Activated CD4-positive, alpha-beta T cell treated with anti-CD3 and anti-CD28 coated beads, Interleukin-2, amount 10 ng/mL, durations not matched to agents 7 days and 5 days (primary cell): ENCODE measurements at places on chromosomes 11 and 22. TPM values are rescaled to one million over a fixed set of nuclear protein-coding genes. Genes with fewer than 3 reads are reported as not detected.

NLRP10 gene
- not detected for total RNA-seq

GRCh38 chr11:7559398-7560283, 45.8 kb downstream of the PPFIBP2 start:
- DNase-seq = no peak

- no peak for DNase-seq
Measured at GRCh38 chr11:103659743-103660142, 376.7 kb upstream of the DDI1 start.

DNA sequence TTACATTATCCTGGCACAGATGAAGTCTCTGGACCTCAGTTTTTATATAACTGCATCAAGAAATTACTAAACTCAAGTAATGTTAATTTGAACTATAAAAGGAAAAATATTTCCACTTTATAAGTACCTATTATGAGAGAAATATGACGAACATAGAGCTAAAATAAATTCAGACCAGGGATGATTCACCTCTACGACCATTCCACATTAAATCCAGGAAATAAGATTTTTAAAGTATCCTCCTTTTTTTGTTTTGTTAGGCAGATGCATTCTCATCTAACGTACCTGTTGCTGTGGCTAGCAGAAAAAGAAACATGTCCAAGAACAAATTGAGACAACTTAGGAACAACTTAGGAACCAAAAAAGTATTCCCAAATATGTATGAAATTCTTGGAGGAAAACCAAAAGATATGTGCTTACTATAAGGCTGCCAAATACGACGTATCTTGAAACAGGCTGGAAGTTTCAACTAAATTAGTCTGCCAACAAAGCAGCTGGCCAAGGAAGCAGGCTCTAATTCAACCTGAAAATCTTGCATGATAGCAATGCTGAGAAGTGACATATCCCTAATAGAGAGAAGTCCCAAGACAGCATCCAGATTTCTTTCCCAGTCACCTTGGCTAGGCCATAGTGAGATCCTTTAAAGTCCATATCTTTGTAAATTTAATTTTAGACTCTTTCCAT, 15.7 kb downstream of the SPTY2D1 start:
- no peak for DNase-seq

GRCh38 chr11:35800970-35801953, 138.7 kb downstream of the TRIM44 start:
- DNase-seq = no peak

CEND1 gene
- total RNA-seq = 0.20 TPM

- DNase-seq = no peak
Measured at GRCh38 chr22:36966851-36967540, 52.3 kb downstream of the TST start.

DNA sequence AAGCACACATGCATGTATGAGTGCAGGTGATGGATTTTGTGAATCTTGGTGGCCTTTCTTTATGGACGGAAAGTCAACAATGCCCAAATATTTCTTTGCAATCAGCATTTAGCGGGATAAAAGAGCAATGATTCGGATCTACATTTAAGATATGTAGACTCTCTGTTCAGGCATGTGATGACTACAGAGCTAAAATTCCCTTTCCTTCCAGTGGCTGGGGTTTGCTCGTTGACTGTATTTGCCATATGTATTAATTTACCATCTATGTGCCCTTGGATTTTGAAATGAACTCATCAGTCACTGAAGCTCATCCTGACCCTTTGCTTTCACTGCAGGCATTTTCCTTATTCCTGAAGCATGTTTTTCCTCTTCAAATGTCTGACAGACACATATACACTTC, 13.6 kb downstream of the BLID start:
- DNase-seq = no peak

DNA sequence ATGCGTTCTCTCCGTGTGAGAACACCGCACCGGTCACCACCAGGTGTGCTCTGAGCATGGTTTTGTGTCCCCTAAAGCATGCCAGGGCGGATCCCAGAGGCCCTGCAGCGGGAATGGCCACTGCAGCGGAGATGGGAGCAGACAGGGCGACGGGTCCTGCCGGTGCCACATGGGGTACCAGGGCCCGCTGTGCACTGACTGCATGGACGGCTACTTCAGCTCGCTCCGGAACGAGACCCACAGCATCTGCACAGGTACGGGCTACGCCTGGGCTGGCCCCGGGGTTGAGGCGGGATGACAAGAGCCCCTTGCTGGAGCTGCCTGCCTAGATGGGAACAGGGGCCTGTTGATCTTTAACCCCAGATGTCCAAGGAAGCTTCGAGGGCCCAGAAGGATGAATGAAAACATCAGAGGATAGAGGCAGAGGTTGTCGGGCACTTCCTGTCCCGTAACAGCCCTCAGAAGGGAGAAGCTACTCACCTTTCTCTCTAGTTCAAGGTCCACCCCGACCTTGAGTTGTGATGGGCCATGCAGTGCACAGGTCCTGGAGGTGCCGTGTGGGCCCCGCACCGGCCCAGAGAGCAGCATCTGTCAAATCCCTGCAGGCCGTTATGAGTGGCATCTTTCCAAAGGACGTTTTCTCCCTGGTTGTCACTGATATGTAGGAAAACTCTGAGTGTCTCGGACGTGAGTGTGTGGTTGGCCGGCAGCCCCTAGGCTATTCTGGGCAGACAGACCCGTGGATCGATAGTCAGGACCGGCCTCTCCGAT, 3.3 kb downstream of the CRELD2 start:
- no peak for DNase-seq

- no peak for DNase-seq
Measured at GRCh38 chr11:72189455-72190250, 2.3 kb upstream of the FOLR1 start.

GRCh38 chr11:17718510-17718962, 835 bp upstream of the MYOD1 start:
- no peak for DNase-seq

DNA sequence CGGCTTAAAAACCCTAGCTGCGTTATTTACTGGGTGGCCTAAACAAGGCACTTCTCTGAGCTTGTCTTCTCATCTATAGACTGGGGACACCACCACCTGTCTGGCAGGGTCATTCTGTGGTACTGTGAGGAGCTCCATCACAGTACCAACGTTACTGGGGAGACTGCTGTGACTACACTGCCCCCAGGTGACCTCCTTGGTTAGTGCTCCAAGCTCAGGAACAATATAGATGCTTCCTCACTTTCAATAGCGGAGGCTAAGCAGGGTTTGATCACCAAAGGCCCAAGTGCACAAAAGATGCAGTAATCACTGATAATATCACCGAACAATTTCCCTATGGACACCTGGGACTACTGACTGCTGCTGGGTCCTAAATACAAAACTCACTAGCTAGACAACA, 18.8 kb downstream of the PRPF19 start:
- peak; percentile 58 for DNase-seq

KRTAP5-10 gene
- not detected for total RNA-seq

DNA sequence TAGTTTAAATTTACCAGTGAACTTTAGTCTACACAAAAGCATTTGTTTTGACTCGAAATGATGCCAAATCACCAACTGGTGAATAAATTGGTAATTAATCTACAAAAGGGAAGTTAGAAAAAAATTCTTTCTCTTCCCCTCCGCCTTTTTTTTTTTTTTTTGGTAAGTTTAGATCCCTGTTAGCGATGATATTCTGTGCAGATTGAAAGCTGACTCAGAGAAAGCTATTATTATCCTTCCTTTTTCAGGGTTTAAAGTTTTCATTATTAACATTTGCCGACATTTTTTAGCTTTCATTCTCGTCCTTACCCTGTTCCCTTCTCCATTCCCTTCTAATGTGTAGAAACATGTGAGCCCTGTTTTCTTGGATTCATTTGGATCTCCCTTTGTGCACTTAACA, 16.8 kb upstream of the NUP160 start:
- DNase-seq = no peak

DNA sequence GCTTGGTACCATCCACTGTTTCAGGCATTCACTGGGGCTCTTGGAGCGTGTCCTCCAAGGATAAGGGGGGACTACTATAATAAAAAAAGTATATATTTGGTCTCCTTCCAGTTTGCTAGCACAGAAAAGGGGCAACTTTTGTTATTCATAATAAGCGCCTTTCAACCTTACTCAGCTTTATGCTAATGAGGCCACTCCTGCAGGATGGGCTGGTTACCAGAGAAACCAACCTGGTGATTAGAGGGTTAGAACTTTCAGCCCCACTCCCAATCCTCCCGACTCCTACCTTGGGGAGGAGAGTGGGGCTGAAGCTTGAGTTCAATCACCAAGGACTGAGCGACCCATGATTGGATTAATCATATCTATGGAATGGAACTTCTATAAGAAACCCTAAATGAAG, 31.8 kb downstream of the PPFIBP2 start:
- DNase-seq = no peak

- DNase-seq = no peak
Measured at GRCh38 chr11:95739108-95739938, 50.3 kb downstream of the FAM76B start.

DNA sequence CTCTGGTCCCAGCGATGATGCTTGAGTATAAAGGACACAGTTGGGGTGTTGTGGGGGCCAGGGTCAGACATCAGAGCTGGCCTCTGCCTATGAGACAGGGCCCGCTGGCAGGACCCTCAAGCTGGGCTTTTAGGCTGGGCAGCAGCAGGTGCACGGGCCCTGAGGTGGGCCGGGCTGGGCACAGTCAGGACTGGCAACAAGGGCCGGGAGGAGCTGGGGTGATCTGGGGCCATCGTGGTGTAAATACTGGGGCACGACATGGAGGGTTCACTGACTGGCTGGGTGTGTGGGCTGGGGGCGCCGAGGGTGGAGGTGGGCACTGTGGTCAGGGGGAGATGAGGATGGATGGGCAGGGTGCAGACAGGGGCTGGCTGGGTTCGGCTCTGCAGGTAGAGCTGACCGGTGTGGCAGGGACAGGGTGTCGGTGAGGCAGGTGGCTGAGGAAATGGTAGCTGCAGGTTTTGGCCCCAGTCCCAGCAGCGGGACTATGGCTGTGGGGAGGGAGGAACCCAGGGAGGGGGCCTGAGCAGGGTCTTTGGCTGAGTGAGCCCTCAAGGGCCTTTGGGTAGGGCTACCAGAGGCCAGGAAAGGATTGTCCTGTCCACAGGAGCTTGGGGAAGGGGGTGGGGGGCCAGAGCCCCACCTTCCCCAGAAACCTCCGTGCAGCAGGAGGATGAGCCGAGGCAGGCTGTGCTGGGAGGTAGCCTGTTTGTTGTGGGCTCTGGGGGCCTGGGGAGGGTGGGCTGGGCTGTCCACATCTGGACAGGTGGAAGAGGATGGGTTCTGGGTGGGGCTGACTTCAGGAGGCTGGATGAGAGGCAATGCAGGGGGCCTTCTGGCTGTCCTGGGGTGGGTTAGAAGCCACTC, 81.4 kb downstream of the KCNQ1 start:
- DNase-seq = no peak

DNA sequence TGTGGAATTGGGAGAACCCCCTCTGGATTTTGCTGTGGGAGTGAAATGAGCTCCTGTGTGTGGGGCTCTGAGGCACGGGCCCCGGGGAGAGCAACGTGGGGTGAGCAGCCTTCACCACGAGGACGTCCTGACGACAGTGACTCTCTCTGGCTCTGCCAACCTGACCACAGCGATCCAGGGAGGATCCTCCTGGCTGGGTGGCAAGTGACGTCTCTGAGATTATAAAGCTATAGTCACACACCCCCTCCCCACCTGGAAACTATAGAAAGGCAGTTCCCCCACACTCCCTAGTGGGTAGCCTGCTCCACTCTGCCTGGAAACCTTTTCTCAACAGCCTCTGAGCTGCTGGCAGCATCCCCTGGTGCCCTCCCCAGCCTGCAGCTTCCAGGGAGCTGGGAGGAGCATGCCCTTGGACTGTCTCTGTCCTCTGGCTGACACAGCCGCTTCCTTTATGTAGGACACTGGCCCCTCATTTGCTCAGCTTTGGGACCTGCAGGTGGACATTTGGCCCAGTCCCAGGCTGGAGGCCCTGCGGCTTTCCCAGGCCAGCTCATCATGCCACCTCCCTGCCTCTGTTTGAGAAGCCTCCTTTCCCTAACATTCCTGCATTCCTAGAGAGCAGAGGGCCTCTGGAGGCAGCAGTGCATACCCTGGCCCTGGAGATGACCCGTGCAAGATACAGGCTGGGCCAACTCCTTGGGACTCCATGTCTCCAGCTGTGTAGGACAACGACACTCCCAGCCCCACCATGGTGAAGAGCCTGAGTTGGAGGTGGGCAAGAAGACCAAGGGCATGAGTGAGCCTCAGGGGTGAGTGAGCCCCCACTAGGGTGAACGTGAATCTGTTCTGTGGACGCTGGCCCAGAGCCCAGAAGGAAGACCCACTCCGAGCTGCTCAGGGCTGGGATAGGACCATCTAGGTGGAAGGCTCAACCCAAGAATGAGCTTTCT, 314.0 kb downstream of the NTM start:
- no peak for DNase-seq

DNA sequence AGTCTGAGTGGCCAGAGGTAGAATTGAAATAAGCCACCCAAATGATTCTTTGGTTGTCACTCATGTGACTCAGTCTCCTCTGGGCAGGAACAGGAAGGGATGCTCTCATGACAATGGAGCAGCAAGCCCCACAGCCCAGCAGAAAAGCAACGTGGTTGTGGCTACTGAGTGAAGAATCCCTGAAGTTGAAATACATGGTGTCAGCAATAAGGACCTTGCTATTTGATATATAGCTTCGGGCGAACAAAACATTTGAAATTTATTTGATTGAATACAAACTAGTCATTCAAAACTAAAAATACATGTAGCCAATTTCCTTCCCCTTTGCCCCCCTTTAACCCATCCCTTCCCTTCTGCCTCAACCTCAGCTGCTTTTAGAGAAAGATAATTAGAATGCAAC, 14.5 kb upstream of the DTX4 start:
- no peak for DNase-seq

DNA sequence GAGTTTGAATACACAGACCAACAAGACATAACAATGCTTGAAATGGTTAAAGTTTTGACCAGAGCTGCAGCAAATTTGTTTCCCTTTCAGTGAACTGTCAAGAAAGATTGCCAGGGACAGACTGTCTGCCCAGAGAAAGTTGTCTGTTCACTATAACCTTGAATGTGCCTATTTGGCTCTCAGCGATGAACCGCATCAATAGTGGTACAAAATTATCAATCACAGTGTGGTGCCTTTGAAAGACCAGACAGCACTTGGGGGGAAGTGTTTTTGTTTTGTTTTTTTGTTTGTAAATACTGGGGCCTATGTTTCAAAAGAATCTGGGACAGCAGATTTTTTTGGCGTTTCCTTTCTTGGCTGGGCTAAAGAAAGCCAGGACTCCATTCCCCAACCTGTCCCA, 123.1 kb downstream of the CD44 start:
- DNase-seq = no peak

ST14 gene
- total RNA-seq = not detected

GLB1L2 gene
- 1.6 TPM for total RNA-seq

DNA sequence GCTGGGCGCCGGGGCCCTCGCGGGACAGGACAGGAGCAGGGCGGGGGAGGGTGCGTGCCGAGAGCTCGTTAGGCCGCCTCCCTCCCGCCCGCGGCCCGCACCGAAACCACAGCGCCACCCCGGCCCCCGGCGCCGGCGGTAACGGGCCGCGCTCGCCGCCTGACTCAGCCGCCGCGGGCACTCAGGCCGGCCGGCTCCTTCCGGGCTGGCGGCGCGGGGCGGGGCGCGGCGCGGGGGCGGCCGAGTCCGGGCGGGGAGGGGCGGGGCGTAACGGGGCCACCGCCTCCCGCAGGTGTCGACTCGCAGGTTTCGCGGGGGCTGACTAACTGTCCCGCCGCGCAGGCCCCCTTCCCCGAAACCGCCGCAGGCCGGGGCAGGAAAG, at the start of gene AP5B1:
TSS of gene AP5B1 (minus strand) at position 207 of the 382 bp plus-strand sequence. CDS start 385 bp downstream, outside the sequence.
- DNase-seq = peak; percentile 63

GRCh38 chr11:110478410-110478809, 48.7 kb downstream of the FDX1 start:
- no peak for DNase-seq

PIWIL4 gene
- total RNA-seq = 0.65 TPM

- DNase-seq = no peak
Measured at GRCh38 chr11:13348305-13348704, 70.7 kb downstream of the BMAL1 start.
